ENCODE measurements at places on chromosomes 6 and 20.
A peak's percentile ranks its signal among the peaks of the same experiment; 100 is the strongest.

GRCh38 chr6:108795122-108795521 lies 53.1 kb upstream of the ARMC2 start:
- DNase-seq, result no peak

DNA sequence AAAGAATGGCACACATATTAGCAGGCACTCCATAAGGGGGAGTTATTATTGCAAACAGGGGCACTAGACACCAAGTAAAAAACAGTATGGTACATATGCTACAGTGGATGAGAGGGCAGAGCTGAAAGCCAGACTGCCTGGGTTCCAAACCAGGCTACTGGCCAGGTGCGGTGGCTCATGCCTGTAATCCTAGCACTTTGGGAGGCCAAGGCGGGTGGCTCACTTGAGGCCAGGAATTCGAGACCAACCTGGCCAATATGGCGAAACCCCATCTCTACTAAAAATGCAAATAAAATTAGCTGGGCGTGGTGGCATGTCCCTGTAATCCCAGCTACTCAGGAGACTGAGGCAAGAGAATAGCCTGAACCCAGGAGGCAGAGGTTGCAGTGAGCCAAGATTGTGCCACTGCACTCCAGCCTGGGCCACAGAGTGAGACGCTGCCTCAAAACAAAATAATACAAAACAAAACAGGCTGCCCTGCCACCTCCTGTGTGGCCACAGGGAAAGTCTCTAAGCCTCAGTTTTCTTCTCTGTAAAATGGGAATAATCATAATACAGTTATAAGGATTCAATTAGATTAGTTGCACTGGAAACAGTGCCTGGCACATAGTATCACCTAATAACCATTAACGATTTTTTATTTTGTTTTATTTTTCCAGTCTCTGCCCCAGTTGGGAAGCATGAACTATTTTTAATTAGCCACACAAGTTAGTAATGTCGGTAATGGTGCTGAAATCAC lies 7.5 kb upstream of the TTPAL start:
- DNase-seq, result no peak

DNA sequence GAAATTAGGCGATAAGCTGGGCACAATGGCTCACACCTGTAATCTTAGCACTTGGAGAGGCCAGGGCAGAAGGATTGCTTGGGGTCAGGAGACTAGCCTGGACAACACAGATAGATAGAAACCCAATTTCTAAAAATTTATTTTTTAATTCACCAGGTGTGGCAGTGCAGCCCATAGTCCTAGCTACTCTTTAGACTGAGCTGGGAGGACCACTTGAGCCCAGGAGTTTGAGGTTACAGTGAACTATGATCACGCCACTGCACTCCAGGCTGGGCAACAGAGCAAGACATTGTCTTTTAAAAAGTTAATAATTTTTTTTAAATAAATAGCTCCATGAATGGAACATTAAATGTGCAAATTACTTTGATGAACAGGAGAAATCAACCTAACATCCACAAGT lies 8.2 kb downstream of the ZNF318 start:
- no peak for DNase-seq

GRCh38 chr6:15319677-15320076 lies 73.8 kb downstream of the JARID2 start:
- no peak for DNase-seq

DNA sequence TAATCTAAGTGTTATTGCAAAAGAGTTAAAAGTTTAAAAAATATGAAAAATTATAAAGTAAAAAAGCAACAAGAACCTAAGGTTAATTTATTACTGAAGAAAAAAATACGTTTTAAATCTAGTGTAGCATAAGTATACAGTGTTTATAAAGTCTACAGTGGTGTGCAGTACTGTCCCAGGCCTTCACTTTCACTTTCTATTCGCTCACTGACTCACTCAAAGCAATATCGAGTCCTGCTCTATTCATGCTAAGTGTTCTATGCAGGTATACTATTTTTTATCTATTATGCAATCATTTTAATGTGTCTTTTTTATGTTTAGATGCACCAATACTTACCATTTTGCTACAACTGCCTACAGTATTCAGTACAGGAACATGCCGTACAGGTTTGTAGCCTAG lies 113.0 kb downstream of the MANEA start:
- DNase-seq, result peak; percentile 9

GRCh38 chr6:79076160-79076559 lies 1.9 kb downstream of the PHIP start:
- peak; percentile 47 for DNase-seq

- DNase-seq, result no peak
Measured at GRCh38 chr6:90131614-90132423, 164.8 kb downstream of the BACH2 start.

DNA sequence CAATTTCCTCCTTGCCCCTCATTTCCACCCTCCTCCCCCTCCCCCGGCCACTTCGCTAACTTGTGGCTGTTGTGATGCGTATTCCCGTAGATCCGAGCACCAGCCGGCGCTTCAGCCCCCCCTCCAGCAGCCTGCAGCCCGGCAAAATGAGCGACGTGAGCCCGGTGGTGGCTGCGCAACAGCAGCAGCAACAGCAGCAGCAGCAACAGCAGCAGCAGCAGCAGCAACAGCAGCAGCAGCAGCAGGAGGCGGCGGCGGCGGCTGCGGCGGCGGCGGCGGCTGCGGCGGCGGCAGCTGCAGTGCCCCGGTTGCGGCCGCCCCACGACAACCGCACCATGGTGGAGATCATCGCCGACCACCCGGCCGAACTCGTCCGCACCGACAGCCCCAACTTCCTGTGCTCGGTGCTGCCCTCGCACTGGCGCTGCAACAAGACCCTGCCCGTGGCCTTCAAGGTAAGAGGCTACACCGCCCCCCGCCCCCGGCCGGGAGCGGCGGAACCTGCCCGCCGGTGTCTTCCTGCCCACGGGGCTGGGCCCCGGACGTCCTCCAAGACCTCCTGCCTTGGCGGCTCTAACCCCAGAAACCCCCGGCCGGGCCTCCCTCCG lies 44.9 kb upstream of the SUPT3H start:
- peak; percentile 72 for DNase-seq

GRCh38 chr6:7224731-7225130 lies 88.3 kb downstream of the SSR1 start:
- no peak for DNase-seq

DNA sequence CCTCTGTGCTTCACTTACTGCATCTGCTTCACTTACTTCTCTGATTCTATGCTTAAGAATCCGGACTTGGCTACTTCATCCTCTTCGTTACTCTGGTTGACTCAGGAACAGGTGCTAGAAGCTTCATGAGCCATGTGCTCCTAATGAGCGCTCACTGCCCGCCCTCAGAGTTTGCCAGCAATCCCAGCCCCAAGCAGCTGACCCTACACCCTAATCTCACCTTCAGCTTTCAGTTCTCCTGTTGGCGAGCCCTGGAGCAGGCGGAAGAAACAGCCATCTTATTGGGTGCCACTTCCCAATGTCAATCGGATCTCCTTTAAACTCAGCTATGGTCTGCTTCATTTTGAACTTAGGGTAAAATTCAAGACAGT lies 61.3 kb downstream of the FOXA2 start:
- DNase-seq, result no peak

- DNase-seq, result peak; percentile 50
Measured at GRCh38 chr6:32637219-32637880, at the start of gene HLA-DQA1. Gene HLA-DQA1, plus strand, starts transcription at chr6:32637406. Its CDS starts 53 bp downstream, at chr6:32637459.

DNA sequence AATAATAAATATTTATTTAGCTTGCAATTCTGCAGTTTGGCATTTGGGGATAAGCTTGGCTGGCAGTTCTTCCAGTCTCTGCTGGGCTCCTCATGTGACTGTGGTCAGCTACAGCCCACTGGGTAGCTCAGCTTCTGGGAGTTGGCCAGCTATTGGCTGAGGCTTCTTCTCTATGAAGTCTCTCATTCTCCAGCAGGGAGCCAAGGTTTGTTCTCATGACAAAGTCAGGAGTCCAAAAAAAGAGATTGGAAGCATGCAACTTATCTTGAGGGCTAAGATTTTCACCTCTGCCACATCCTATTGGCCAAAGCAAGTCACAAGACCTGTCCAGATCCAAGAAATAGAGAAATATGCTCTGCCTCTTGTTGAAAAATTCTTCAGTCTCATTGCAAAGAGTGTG lies 94.6 kb downstream of the SNAP25 start:
- DNase-seq, result no peak

DNA sequence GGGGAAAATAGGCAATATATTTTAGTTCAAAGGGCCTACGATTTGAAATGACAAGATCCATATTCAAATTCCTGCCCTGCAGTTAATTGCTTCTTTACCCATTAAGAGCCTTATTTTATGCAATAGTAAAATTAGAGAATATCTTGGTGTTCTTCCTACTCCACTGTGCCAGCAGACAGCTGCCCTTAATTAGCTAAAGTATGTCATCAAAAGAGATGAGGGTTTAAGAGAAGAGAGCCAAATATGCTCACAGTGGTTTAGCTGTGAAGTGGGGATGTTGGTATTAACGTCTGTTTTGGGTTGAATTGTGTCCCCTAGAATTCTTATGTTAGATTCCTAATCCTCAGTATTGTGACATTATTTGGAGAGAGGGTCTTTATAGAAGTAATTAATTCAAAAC lies 148.1 kb downstream of the MOXD1 start:
- DNase-seq, result no peak

DNA sequence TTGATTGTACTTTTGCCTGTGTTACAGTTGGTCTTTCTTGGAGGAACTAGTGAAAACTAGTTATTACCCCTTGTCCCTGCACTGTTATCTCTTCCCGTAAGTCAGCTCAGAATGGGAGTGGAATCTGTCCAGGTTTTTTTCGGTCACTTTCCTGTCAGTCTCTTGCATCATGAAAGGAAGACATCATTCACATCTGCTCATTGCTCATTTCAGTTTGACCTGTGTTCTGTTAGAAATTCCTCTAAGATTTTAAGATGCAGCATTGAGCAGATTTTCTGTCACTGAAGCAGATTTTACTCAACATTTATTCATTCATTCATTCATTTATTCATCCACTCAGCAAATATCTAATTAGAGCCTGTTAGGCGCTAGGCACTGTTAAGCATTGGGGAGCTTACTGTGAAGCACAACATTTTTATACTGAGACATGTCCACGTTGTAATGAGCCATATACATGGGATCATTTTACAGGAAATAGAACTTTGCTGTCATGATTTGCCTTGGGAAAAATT lies 33.1 kb upstream of the HINT3 start:
- DNase-seq, result no peak

DNA sequence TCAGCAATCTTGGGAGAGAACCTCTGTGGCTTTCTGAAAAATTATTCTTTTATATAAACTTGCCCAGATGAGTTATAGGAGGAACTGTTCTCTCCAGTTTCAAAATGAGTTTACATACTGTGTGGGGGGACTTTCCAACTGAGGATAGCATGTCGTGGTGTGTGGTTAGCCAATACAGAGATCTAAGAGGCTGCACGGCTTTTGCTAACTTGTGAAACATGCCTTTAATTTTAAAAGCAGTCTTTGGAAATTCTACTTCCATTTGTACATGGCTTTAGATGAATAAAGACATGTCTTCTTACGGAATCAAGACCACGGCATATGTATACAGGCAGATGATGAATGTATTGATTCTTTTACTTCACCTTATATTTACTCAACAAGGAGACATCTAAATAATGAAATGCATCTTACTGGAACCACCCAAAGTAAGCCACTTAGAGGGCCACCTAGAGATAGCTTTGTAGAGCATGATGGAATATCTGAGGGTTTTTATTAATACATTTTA lies 39.8 kb downstream of the HIVEP1 start:
- peak; percentile 91 for DNase-seq

GRCh38 chr6:42331019-42331418 lies 113.4 kb upstream of the MRPS10 start:
- no peak for DNase-seq
